ENCODE measurements at places on chromosomes 7 and 10.

DNA sequence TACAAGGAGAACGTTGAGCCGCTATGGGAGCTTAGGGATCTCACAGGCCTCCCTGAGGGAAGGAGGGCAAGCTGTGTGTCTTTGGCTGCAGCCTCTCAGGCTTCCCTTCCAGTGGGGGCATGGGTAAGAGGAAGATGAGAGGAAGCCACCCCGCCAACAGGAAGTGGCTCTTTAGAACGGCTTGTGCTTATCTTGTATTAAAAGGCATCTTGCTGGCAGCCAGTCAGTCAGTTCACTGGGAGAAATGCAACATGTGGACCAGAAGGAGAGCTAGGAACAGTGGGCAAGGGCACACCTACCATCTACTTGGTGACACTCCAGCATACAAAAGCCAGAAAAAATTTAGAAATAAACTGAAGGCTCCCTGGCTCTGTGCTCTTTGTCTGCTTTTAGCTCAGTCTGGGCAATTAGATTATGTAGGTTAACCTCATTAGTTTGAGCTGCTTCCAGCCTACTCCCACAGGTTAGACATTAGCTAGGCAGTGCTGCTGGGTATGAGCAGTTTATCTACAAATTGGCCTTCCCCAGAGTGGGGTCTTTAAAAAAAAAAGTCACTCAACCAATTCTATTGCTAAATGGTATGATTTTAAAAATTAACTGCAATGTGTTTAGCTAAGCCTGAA is 595.9 kb downstream of the KCNMA1 start:
- no peak for DNase-seq

GRCh38 chr7:45066409-45066808 is 22.4 kb downstream of the NACAD start:
- DNase-seq, result no peak

GRCh38 chr7:45118889-45119331 is 7.4 kb upstream of the TBRG4 start:
- no peak for DNase-seq

GRCh38 chr7:139341776-139342226 is 664 bp downstream of the FMC1 start:
- peak; percentile 77 for DNase-seq

DNA sequence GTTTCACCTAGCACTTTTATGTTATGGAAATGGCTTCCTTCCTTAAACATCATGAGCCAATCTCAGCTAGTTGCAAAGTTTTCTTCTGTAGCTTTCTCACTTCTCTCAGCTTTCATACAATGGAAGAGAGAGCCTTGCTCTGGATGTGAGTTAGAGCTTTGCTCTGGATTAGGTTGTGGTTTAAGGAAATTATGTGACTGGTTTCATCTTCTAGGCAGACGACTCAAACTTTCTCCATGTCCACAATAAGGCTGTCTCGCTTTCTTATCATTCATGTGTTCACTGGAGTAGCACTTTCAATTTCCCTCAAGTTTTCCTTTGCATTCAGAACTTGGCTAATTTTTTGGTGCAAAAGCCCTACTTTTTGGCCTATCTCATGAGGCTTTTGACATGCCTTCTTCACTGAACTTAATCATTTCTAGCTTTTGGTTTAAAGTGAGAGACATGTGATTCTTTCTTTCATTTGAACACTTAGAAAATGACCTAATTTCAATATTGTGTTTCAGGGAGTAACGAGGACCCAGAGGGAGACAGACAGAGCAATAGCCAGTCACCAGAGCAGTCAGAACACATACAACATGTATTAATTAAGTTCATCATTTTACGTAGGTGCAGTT is 49.8 kb downstream of the CNOT4 start:
- no peak for DNase-seq

GRCh38 chr7:131400681-131401176 is 73.1 kb downstream of the MKLN1 start:
- no peak for DNase-seq

DNA sequence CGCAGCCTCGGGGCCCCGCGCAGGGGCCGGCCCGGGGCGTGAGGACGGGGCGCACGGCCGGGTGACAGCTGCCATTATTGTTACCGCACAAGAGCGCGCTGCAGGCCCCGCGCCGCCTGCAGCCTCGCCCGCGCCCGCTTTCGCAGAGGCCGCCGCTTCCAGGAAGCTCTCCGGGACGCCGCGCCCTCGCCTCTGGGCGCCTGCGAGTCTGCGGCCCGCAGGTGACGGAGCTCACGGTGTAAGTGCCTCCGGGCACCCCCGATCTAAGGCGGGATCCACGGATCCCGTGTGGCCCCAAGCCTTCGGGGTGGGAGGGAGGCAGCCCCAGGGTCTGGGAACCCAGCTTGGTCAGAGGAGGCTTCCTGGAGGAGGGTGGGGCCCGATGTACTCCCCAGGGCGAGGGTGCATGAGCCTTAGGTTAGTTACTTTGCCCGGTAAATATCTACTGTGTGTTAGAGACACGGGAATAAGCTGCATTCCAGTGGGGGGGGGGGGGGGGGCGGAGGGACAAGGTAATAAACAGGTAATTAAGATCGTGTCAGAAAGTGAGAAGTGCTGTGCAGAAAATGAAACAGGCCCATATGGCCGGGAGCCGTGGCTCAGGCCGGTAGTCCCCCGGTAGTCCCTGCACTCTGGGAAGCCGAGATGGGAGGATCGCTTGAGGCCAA is 638 bp downstream of the IQCE start:
- no peak for DNase-seq

- no peak for DNase-seq
These were observed 8.7 kb downstream of the BRAF start for GRCh38 chr7:140915935-140916555.

GRCh38 chr7:55061726-55062499 is 43.1 kb downstream of the EGFR start:
- DNase-seq, result no peak

DNA sequence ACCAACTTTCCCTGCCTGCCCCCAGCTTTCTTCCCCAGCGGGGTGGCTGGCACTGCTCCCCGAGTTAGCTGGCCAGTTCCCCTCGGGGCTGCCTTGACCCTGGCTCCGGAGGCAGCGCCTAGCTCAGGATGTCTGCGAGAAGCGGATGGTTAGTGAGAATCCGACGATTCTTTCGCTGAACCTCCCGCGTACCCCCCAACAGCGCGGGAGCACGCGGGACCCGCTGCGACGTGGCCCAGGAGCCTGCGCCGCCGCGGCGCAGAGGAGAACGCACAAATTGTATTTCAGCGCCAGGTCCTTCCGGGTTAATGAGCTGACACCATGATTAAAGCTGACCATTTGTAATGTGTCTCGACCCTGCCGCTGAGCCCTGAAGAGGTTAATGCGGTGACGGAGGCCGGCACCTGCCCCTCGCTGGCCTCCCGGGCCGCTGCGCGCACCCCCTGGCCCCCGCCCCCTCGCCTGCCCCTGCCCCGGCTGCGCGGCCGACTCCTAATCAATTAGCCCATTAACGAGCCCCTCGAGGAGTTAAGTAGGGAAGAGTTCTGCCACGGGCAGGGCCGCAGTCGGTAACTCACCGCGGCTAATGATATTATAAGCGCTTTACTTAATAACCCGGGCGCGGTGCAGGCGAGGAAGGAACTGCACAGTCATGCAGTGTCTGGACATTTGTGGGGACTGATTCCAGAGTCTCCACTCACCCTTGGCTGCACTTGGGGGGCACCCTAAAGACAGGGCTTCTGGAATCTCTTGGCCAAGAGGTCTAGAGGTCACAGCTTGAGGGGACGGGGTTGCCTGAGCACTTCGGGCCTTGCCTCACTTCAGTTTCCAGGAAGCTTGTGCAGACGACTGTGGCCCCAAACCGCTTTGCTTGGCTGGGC is 1.7 kb upstream of the HMX2 start:
- DNase-seq, result no peak

DNA sequence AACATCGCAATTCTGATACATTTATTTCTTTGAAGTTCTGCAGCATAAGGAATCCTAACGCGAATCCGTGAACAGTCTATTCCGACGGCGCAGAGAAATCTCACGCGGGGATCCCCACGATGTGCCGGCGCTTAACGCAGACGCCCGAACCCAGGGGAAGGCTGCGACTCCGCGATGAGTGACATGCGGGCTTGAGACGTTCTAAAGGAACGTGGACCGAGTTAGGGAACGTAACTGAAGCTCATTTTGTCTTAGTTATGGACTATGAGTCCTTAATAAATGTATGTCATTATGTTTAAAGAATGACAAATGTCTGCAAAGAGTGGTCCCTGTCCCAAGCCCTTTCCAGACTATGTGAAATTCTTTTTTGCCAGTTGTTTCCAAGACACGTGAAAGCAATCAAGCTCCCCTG is 995 bp upstream of the PARD3 start:
- no peak for DNase-seq

GRCh38 chr10:24883176-24883575 is 69.2 kb downstream of the PRTFDC1 start:
- DNase-seq, result no peak

DNA sequence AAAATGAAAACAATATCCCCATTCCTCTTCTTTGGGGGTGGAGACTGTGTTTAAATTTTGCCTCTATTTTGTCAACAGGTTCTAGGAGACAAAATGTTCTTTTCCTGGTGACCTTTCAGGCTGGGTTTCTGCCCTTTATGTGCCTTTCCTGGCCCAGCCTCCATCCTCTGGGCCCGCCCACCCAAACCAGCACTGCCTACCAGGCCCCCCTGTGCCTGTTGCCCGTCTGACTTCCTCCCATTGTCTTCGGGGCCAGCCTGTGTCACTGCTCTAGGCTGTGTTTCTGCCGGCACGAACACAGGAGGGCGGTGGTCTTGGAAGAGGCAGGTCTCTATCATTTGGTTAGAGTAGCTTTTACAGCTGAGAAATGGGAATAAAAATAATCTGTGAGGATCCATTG is 13.9 kb downstream of the TSPAN14 start:
- no peak for DNase-seq

GRCh38 chr7:30303312-30304039 is 19.1 kb downstream of the ZNRF2 start:
- no peak for DNase-seq

- DNase-seq, result no peak
These were observed 54.6 kb upstream of the NCAPG2 start for GRCh38 chr7:158759245-158759614.

- DNase-seq, result no peak
These were observed 12.8 kb downstream of the ZMIZ2 start for GRCh38 chr7:44761207-44762161.

GRCh38 chr7:129907122-129907736 is 45.5 kb downstream of the UBE2H start:
- no peak for DNase-seq

DNA sequence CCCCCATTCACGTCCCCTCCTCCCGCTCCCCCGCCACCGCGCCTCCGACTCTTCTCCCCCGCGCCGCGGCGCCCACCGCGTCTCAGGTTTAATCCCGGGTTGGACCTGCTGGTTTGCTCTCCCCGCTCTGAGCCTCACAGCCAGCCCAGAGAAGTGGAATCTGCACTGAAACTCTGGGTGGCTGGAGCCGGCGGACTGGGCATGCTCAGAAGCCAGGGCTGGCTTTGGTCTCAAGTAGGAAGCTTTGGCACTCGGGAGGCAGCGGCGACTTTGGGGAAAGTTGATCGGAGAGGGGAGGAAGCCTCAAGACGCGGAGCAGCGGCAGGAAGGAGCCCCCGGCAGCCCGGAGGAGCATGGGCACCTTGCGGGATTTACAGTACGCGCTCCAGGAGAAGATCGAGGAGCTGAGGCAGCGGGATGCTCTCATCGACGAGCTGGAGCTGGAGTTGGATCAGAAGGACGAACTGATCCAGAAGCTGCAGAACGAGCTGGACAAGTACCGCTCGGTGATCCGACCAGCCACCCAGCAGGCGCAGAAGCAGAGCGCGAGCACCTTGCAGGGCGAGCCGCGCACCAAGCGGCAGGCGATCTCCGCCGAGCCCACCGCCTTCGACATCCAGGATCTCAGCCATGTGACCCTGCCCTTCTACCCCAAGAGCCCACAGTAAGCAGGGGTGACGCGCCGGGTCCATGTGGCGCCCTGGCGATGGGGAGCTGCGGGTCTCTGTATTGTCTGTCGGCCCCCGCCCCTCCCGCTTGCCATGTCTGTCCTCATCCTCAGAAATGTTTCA is at the start of gene PRKG1:
Gene PRKG1, plus strand, starts transcription at position 250 of the 791 bp plus-strand sequence.
- DNase-seq, result no peak

DNA sequence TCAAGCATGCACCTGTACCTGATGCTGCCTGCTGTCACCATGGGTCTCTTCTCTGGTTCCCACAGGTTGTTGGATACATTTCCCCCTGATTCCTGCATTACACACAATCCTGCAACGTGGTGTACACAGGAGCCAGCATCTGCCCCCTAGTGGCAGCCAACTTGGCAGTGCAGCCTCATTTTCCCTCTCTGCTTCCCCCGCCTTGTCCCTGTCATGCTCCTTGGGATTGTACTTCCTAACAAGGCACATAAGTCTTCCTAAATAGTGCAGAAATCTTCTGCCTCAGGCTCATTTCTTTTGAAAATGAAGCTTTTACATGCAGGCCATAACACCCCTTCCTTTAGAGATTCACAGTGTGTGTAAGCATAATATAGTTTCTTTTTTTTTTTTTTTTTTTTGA is 387.5 kb downstream of the CCSER2 start:
- DNase-seq, result no peak

DNA sequence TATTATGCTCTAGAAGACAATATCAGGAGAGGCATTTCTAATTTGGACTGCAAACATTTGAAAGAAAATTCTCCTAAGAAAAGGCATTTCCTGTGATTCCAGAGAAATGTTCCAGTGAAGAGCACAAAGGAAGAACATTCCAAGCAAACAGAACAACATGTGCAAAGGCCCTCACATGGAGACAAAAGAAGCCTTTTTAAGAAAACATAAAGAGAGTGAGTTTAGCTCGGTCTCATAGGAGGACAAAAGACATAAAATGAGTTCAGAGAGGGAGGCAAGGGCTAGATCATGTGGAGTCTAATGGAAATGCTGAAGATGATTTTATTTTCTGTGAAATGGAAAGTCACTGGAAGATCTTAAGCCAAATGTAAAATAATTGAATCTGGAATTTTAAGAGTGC is 269.8 kb upstream of the HGF start:
- DNase-seq, result no peak

DNA sequence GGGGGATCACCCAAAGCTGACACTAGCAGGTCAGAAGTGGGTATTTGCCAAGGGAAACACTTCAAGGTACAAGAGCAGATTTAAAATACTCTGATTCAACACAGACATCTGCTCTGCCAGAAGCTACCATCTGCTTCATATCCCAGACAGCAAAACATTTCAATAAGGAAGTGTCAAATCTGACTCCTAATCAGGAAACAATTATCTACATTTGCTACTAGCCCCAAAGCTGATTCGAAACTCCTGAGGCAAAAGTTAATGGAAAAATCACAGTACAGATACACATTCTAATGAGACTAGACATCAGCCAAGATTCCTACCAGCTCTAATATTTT is 48.9 kb downstream of the PARD3 start:
- DNase-seq, result no peak

- DNase-seq, result no peak
These were observed 3.4 kb upstream of the IL6 start for GRCh38 chr7:22723637-22724036.

DNA sequence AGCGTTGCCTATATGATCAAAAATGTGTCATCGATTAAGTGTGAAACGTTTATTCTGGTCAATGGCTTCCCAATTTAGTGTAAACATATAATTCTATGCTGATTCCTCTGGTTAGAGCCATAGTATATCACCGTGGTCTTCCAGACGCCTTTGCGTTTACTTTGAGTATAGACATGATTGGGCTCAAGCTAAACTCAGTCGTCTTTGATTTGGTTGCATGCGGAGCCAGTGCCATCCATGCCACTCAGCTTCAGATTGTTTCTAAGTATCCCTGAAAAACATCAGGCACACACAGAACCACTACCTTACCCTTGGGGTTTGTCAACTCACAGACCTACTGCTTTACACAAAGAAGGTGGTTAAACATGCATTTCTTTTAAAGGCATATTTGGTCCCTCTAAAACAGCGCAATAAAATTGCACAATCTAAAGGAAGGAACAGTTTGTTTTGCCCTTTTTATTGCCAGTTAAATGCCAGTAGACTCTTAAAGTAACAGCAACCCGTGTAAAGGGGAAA is 273.6 kb upstream of the KLF6 start:
- DNase-seq, result no peak

All from NCI-H2081 treated with DMSO at 0.1 percent for 48 hours (cell line).